Activated CD4-positive, alpha-beta T cell treated with anti-CD3 and anti-CD28 coated beads for 36 hours (primary cell): ENCODE measurements at places on chromosomes 4 and X. TPM values are rescaled to one million over a fixed set of nuclear protein-coding genes. Genes with fewer than 3 reads are reported as not detected.

MAGEA6 gene
- total RNA-seq = not detected

F8A3 gene
- 29.2 TPM for total RNA-seq

RAB39B gene
- total RNA-seq = 16.4 TPM

TBC1D9 gene
- 0.07 TPM for total RNA-seq

AMOT gene
- 1.5 TPM for total RNA-seq

CFAP47 gene
- not detected for total RNA-seq

GIMD1 gene
- not detected for total RNA-seq

ANKRD37 gene
- total RNA-seq = 20.3 TPM

LPAR4 gene
- not detected for total RNA-seq

ASB12 gene
- not detected for total RNA-seq

FHIP1A gene
- 0.19 TPM for total RNA-seq

ATP1B4 gene
- total RNA-seq = not detected

SCD5 gene
- total RNA-seq = 1.7 TPM

SMR3B gene
- not detected for total RNA-seq

SGMS2 gene
- total RNA-seq = 0.84 TPM

TMPRSS11D gene
- total RNA-seq = not detected

ZFP92 gene
- total RNA-seq = 0.98 TPM

KLHL4 gene
- not detected for total RNA-seq

CT55 gene
- total RNA-seq = not detected

USP17L27 gene
- not detected for total RNA-seq

ASB5 gene
- total RNA-seq = not detected

FGFBP2 gene
- 3.2 TPM for total RNA-seq

STATH gene
- total RNA-seq = not detected

RBMXL3 gene
- total RNA-seq = not detected

SMPX gene
- not detected for total RNA-seq

ZDHHC15 gene
- 0.23 TPM for total RNA-seq

RAB40AL gene
- total RNA-seq = not detected

PPP1R2C gene
- not detected for total RNA-seq

RBM46 gene
- total RNA-seq = not detected

TLR2 gene
- total RNA-seq = 2.0 TPM

BEX3 gene
- 22.0 TPM for total RNA-seq

SSX3 gene
- not detected for total RNA-seq

ADRA2C gene
- total RNA-seq = not detected

CT83 gene
- total RNA-seq = not detected

KLB gene
- total RNA-seq = not detected

BOD1L1 gene
- 42.7 TPM for total RNA-seq

CSAG3 gene
- total RNA-seq = 0.55 TPM

ESX1 gene
- total RNA-seq = not detected

DRP2 gene
- total RNA-seq = 0.79 TPM

TEX28 gene
- total RNA-seq = not detected

CXCL5 gene
- total RNA-seq = not detected

MTMR8 gene
- total RNA-seq = 3.4 TPM

JCHAIN gene
- not detected for total RNA-seq

NSD2 gene
- total RNA-seq = 232 TPM

HTR2C gene
- not detected for total RNA-seq

MAPK10 gene
- total RNA-seq = 0.19 TPM

PPEF2 gene
- 0.14 TPM for total RNA-seq

RBM10 gene
- 63.8 TPM for total RNA-seq

TEX13C gene
- total RNA-seq = not detected

SCML2 gene
- 2.9 TPM for total RNA-seq

UGT2B17 gene
- total RNA-seq = not detected
